ENCODE measurements at places on chromosomes 13 and 19. TPM values are rescaled to one million over a fixed set of nuclear protein-coding genes. Genes with fewer than 3 reads are reported as not detected.
A peak's percentile ranks its signal among the peaks of the same experiment; 100 is the strongest.

The SOHLH2 gene
- total RNA-seq: 9.7 TPM

The KCNC3 gene
- total RNA-seq: 7.2 TPM

DNA sequence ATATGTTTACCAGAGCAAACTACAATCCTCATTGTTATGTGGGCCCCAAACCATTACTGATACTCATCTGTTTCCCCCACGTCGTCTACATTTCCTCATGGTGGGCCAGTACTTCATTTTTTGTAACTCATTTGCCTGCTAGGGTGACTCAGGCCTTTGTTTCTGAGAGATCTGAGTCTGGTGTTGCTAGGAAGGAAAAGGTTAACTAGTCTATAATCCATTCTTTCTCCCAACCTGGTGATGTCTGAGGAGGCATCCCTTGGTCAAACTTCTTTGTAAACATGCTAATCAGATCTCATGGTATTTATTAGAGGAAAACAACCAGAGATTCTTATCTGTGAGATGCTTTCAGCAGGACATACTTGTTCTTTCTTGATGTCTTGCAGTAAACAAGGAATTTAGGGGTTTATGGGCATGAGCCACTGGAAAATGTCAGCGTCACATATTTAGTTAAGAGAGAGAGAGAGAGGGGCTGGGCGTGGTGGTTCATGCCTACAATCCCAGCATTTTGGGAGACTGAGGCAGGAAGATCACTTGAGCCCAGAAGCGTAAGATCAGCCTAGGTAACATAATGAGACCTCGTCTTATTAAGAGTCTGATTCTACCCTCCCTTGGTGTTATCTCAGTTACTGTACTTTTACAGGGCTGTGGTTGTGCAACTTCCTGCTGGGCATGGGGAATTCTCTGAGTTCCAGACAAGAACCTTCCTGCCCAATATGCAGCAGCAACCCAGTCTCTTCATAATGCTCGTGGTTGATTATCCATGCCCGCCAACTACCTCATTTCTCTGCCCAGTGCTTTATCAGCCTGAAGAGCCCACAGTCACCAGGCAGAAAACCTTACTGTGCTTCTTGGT is 9.7 kb upstream of the DPRX start:
- no peaks in the 10 kb centered on the region for H3K4me1 ChIP-seq
- H3K36me3 ChIP-seq: no peaks in the 10 kb centered on the region
- H3K27me3 ChIP-seq: no peaks in the 10 kb centered on the region
- H3K4me3 ChIP-seq: no peak overlapping the region

DNA sequence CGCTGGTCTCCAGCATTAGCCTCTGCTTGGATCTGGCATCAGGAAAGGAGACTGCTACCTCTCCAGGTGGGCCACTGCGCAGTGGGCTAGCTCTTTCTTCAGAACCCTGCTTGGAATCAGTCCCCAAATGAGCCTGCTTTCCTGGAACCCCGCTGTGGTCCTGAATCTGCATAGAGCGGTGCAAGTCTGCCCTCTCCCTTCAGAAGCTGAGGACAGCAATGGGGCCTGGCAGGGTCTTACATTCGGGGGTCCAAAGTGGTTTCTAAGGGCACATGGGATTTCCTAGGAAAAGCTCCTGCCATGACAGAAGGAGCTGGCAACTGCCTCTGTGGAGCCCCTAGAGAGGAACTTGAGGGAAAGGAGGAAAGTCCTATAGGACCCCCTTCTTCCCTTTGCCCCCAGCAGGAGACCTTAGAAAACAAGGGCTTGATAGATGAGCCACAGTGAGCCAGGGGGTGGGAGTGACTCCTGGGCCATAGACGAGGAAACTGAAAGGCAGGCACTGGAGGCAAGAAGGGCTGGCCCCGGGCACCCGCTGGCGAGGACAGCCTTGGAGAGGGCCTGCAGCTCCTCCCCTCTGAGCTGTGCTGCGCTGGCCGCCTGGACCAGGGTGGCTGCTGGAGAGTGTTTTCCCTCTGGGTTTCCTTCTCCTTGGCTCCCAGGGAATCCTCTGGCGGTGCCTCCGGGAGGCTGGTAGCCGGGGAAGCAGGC is 1.4 kb upstream of the VSTM2B start:
- H3K36me3 ChIP-seq: no peaks in the 10 kb centered on the region
- H3K27ac ChIP-seq: no peak overlapping the region
- H3K4me1 ChIP-seq: peaks cover 5% of the 10 kb centered on the region
- peak overlapping the region; percentile 43 for H3K4me3 ChIP-seq

DNA sequence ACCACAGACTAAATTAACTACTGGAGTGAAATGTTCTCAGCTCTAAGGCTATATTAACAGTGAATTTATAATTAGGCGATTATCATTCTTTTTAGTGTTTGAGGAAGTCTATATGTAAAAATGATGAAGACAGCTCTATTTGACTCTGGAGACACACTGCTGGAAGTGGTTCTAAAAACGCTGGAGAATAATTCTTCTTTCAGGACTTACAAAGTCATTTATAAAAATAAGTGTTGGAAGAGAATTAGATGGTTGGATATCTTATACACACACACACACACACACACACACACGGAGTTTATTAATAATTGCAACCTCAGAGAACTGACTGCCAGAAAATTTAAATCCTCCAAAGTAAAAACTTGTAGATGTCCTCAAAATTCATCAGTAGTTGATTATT is 1171.3 kb downstream of the EFNB2 start:
- no peaks in the 10 kb centered on the region for H3K36me3 ChIP-seq
- H3K4me3 ChIP-seq: no peak overlapping the region
- no peak for DNase-seq
- H3K27me3 ChIP-seq: no peaks in the 10 kb centered on the region
- H3K4me1 ChIP-seq: no peaks in the 10 kb centered on the region

DNA sequence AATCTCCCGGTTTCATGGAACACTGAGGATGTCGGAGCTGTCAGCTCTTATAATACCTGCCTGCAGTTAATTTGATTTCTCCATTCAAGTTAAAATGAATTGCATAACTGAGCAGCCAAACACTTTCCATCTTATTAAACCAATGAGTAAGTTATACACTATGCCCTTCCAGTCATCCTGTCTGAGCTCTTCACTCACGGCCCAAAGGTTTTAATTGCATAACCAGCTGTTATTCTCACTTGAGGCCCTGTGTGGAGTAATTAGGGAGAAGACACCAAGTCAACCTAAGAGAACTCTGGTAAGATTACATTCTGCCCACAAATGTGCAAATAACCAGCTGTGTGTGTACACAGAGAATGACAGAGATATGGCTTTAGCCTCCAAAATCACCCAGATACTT is 303.5 kb downstream of the TBC1D4 start:
- no peaks in the 10 kb centered on the region for H3K27me3 ChIP-seq
- no peaks in the 10 kb centered on the region for H3K36me3 ChIP-seq
- H3K4me3 ChIP-seq: no peak overlapping the region
- no peaks in the 10 kb centered on the region for H3K4me1 ChIP-seq
- no peak overlapping the region for H3K27ac ChIP-seq

The MLLT1 gene
- 45.1 TPM for total RNA-seq
